ENCODE measurements at places on chromosomes 16 and 17. TPM values are rescaled to one million over a fixed set of nuclear protein-coding genes. Genes with fewer than 3 reads are reported as not detected.

- DNase-seq = no peak
Observed at GRCh38 chr16:12314653-12315185, 338.2 kb downstream of the SNX29 start.

DNA sequence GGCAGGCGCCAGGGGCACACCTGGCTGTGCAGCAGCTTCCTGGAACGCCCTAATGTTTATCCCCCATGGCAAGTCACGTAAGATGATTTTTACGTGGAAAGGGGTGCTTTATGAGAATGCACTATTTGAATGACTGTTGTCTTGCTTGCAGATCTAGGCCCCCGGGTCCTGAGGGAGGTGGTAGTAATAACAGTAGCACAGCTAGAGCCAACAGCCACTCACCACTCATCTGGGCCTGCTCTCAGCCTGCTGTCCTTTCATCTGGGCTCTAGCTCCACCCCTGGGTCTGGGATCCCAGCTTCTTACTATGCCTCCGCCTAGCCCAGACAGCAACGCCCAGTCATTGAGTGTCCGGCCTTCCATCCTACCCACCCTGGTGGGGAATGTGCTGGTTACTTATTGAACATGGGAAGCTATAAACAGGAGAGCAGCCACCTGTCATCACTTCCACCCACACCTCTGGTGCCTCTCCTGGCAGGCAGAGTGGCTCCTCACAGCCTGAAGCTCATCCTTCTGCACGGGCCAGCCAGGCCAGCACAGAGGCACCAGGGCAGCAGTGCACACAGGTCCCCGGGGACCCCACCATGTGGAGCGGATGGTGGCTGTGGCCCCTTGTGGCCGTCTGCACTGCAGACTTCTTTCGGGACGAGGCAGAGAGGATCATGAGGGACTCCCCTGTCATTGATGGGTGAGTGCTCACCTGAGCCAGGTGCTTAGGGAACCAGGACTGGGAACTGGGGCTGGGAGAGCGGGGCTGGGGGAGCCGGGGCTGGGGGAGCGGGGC is 16.6 kb downstream of the DPEP1 start:
- no peak for DNase-seq

- DNase-seq = peak; percentile 81
Observed at GRCh38 chr16:86578611-86579267, 390 bp downstream of the FOXL1 start.

- peak; percentile 91 for DNase-seq
Observed at GRCh38 chr16:89216315-89217137, 977 bp upstream of the ZNF778 start.

DNA sequence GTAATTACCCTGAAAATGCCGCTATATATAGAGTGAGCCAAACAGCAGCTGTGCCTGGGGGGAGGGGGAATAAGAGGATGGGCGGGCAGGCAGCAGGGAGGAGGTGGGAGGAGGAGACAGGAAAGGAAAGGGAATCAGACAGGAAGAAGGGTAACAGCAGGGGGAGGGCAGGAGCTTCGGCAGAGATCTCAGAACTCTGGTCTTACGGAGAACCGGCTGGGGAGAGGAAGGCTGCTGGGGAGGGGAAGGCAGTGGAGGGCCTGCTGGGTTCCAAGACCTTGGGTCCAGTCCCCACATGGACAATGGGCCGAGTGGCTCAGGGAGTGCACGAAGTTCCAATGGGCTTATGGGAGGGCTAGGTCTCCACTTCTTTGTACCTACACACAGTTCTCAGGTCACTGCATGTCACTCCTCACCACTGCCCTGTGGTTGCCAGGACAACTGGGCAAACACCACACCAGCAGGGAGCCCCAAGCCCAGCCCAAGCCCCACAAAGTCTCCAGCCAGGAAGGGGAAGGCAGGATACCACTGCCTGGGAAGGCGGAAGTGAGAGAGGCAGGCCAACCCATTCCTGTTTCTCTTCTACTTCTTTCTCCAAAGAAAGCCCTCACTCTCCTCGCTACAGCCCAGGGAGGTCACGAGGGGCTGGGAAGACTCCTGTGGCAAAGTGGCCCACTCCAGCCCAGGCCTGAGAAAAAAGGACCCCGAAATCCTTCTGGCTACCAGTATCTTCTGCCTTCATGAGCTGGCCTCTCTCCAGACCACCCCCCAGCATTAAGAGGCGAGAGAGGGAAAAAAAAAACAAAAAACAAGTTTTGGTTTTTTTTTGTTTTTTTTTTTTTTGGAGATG is 25.3 kb downstream of the G6PC3 start:
- DNase-seq = peak; percentile 93

GRCh38 chr17:41781404-41782110 is 5.0 kb downstream of the JUP start:
- no peak for DNase-seq

DNA sequence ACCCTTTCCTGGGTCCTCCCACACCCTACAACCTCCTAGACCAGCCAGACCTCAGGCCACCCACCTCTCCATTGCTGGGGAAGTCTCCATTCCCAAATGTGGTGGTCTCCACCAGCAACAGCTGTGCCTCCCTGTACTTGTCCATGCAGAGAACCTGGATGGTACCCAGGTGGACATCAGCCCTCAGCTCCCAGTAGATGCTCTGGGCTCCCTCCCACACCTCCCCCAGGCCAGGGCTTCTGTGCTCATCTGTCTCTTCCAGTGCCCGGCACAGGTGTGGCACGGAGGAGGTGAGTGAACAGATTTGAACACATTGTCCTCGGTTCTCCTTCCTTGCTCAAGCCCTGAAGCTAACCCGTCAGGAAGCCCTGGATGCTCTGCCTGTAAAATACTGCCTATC is 34.6 kb downstream of the LGALS9 start:
- peak; percentile 6 for DNase-seq

Gene WNK4
- total RNA-seq = 0.24 TPM
